ENCODE measurements at places on chromosomes 11 and 22. TPM values are rescaled to one million over a fixed set of nuclear protein-coding genes. Genes with fewer than 3 reads are reported as not detected.

The OR8D1 gene
- not detected for total RNA-seq

The LAYN gene
- total RNA-seq: 13.0 TPM

The OR2AG2 gene
- total RNA-seq: not detected

The NUDT8 gene
- 44.8 TPM for total RNA-seq

The HEPHL1 gene
- total RNA-seq: under 0.01 TPM

The C22orf42 gene
- total RNA-seq: not detected

The SCUBE2 gene
- total RNA-seq: 3.7 TPM

The PDE2A gene
- total RNA-seq: 38.3 TPM

The NAALAD2 gene
- total RNA-seq: 1.1 TPM

The MIF gene
- 433 TPM for total RNA-seq

The OOSP1 gene
- total RNA-seq: not detected

The SMTNL1 gene
- not detected for total RNA-seq

The HEPN1 gene
- not detected for total RNA-seq

The OR5AN1 gene
- not detected for total RNA-seq

The LARGE2 gene
- total RNA-seq: 12.4 TPM

The CCDC88B gene
- total RNA-seq: 7.4 TPM

The OR4A47 gene
- not detected for total RNA-seq

The MRGPRX4 gene
- not detected for total RNA-seq

The GGTLC2 gene
- total RNA-seq: not detected

The B3GAT1 gene
- 0.38 TPM for total RNA-seq

The TXN2 gene
- total RNA-seq: 77.9 TPM

The SLC22A9 gene
- not detected for total RNA-seq

The PAAF1 gene
- 7.8 TPM for total RNA-seq

The TSSC4 gene
- total RNA-seq: 24.2 TPM

The SULT4A1 gene
- total RNA-seq: not detected

The HPX gene
- total RNA-seq: not detected

The ADAMTS8 gene
- total RNA-seq: 8.8 TPM

The ROM1 gene
- total RNA-seq: 5.5 TPM

The TCN2 gene
- 1.9 TPM for total RNA-seq

The ZNF70 gene
- 0.91 TPM for total RNA-seq

The MIEF1 gene
- total RNA-seq: 23.7 TPM

The BTBD18 gene
- total RNA-seq: not detected

The LDHAL6A gene
- not detected for total RNA-seq

The DUSP8 gene
- 1.1 TPM for total RNA-seq

The ETS1 gene
- 3.4 TPM for total RNA-seq

The FOLR2 gene
- 41.6 TPM for total RNA-seq

The CHEK1 gene
- total RNA-seq: 21.7 TPM

The MS4A7 gene
- total RNA-seq: 23.5 TPM

The CASP5 gene
- total RNA-seq: not detected

The MAML2 gene
- total RNA-seq: 7.5 TPM

The AIFM3 gene
- 0.30 TPM for total RNA-seq

The POU2AF2 gene
- total RNA-seq: not detected

The DDX25 gene
- total RNA-seq: 0.38 TPM

The ZBED4 gene
- 14.1 TPM for total RNA-seq

The FJX1 gene
- total RNA-seq: 11.7 TPM

The NXPE2 gene
- not detected for total RNA-seq

The MISFA gene
- 1.4 TPM for total RNA-seq

The ZDHHC8 gene
- total RNA-seq: 14.7 TPM

The CATSPER1 gene
- total RNA-seq: not detected

The PPM1F gene
- total RNA-seq: 28.4 TPM

The MED19 gene
- 21.2 TPM for total RNA-seq

The RTCB gene
- 79.2 TPM for total RNA-seq

The RFPL1 gene
- not detected for total RNA-seq

All from esophagus squamous epithelium (tissue), 5 donors.